COR-L47 (cell line): ENCODE measurements at places on chromosomes 3 and 15.

- DNase-seq = no peak
Observed at GRCh38 chr3:121624147-121624899, 31.1 kb downstream of the FBXO40 start.

- no peak for DNase-seq
Observed at GRCh38 chr3:126460381-126460780, 15.3 kb downstream of the ZXDC start.

- DNase-seq = peak; percentile 52
Observed at GRCh38 chr3:181317508-181317907, 328.0 kb upstream of the DNAJC19 start.

DNA sequence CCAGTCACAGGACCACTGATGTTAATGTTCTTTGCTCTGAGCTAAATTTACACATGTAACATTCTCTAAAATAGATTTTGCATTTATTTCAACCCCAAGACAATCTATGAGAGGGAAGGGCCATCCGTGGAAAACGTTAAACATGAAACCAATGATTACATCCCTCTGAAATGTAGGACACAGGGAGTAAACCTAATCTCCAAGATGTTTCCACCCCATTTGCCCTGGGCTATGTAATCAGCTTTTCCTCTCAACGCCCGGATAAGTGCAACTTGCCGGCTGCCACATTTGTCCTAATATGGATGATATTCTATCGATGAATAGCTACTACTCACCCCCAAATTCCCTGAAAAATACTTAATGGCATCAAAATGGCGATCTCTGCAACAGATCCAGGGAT is 6.4 kb upstream of the FMN1 start:
- no peak for DNase-seq

DNA sequence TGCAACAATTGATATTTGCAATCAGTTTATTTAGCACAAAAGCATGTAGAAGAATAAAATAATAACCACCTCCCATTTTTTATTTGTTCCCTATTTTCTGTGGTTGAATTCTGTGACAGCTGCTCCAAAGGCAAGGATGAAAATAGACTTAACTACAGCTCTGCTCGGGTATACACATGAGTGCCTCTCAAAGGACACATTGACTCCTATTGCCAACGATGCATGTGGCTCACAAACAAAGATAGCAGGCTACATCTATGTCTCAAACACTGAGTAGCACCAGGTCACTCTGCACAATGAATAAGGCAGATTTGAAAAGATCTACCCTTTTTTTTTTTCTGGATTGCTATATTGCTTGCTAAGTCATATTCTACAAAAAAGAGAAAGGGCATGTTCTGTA is 612.9 kb downstream of the ROBO1 start:
- DNase-seq = no peak

- peak; percentile 64 for DNase-seq
Observed at GRCh38 chr3:138187296-138188012, at the start of gene ARMC8. ARMC8 (plus strand) TSS chr3:138187301; CDS start chr3:138187555, 254 bp downstream.

GRCh38 chr3:134092208-134092701 is 62.5 kb upstream of the SLCO2A1 start:
- no peak for DNase-seq

- DNase-seq = peak; percentile 82
Observed at GRCh38 chr3:108406661-108407206, 103.7 kb downstream of the MYH15 start.

- no peak for DNase-seq
Observed at GRCh38 chr15:85312486-85312885, 67.9 kb upstream of the AKAP13 start.

GRCh38 chr15:43390723-43391122 is 19.8 kb downstream of the TUBGCP4 start:
- DNase-seq = no peak

DNA sequence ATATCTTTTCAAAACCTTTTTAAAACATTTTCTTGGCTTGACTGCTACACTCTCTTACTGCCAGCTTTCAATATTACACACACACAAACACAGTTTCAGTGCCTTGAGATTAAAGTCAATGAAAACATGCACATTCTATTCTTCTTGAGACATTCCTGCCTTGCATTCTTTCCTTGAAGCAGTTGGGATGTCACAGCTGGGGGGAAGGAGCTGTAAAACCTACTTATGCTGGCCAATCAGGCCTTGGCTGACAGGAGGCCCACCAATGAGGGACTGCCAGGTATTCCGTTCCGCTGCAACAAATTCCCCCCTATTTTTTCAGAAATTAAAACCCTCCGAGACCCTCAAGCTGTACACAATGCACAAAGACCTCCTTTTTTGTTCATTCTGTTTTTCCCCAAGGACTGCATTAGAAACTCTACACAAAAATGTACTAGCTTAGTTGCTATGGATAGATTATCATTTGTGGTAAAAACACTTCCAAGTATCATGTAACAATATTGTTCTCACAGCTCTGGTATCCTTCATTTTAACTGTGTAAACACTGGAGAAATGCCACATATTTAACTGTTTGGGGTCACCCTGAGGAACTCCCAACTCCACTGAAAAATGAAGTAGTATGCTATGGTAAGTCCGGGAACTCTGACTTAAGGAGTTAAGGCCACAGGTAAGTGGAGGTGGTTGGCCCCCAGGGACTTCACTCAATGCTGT is 18.5 kb downstream of the FSTL1 start:
- no peak for DNase-seq

DNA sequence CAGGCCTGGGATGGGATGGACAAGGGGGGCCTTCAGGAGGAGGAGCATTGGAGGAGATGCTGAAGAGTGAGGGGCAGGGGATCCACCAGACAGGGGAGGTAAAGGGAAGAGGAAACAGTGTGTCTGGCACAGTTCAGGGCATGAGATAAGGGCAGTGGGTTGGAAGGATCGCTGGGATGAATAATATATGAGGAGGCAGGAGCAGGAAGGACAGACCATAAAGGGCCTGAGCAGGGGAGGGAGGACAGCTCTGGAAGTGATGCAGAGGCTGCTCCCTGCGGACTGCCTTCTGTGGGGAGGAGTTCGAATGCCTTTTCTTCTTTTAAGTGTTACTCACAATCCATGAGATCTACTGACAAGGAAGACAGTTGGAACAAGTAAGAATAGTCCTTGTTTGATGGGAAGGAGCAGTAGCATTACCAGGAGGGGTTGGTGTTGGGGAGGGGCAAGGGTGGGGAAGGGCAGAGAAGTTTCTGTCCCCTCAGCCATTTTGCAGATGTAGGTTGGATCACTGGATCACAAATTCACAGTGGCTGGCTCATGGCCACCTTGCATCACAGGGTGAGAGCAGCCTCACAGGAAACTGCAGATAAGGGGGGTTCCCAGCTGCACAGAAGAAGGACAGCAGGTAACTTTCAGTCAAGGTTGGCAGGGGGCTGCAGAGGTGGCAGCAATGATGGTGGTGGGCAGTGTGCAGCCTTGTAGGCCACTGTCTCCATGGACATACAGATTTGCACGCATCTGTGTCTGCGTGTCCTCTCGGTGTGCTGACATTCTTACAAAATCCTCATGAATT is 91.9 kb upstream of the SNRPN start:
- no peak for DNase-seq

GRCh38 chr3:176514297-176514696 is 683.0 kb downstream of the TBL1XR1 start:
- DNase-seq = peak; percentile 16

DNA sequence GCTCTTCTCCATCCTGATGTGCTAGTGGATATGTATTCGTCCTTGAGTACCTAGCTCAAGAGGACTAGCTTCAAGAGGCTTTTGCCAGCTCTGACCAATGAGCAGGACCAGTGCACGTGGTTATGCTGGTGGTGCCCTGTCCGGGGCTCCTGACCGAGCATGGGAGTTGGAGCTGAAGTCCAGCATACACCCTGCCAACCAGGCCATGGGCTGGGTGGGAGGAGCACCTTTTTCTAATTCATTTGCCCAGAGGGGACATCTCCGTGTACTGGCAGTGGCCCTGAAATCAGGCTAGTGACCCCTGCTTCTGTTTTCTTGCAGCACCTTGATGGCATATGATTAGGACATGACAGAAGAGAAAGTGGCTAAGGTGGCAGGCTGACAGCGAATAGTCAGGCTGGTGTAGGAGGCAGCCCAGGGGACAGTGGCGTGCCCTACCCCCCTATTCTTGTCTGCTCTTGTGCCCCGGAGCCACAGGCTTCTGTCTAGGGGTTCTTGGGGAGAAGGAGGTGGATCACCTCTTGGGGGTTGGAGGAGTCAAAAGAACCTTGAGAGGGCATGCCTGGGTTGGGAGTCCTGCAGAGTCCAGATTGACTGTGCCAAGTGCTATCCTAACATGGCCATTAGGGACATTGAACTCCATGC is 16.5 kb downstream of the PODXL2 start:
- DNase-seq = no peak

DNA sequence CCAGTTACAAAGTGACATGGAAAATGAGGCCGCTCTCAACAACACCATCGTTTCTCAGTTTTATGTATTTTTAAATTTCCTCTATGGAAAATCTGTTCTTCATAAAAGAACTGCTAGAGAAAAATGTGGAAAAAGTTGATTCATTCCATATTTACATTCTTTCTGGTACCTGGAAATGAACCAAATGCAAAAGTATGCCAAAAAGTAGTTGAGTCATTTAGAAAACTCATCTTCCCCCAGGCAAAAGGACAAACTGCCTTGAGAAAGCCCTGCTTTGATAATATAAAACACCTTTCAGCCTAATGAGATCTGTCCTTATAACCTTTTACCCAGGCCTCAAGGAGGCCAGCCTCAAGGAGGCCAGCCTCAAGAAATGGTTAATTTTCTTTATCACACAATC is 283.0 kb upstream of the VEPH1 start:
- no peak for DNase-seq

GRCh38 chr3:50545781-50546180 is 21.8 kb downstream of the C3orf18 start:
- no peak for DNase-seq

DNA sequence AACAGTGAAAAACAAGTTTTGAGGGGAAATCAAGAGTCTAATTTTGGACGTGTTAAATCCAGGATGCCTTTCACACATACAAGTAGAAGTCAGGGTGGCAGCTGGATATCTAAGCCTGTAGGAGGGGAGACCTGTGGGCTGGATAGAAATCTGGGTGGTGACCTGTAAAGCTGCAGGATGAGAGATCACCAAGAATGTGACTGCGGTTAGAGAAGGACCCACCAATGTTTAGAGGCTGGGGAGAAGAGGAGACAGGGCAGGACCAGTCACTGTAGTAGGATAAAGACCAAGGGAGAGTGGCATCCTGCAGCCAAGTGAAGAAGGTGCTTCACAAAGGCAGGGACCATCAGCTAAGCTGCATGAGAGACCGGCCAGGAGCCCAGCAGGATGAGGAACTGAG is 36.2 kb downstream of the MRAS start:
- DNase-seq = no peak

DNA sequence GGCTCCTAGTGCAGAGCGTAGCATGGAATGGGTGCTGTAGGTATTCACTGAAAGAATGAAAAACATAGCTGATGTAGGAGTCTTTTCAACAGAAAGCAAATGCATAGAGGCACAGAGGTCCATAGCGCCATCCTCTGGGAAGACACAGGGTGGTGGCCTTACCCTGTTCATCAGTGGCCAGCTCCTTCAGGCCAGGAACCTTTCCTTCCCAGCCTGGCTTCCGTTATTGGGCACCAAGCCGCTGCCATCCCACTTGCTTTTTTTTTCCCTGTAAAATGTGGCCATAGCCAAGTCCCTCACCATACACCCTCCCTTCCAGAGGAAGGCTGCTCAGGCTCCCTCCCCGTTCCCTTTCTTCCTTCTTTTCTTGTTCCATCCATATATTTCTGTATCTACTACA is 118.1 kb downstream of the ZNF621 start:
- DNase-seq = no peak

GRCh38 chr15:99631255-99631654 is 65.5 kb downstream of the MEF2A start:
- DNase-seq = no peak

GRCh38 chr15:39598186-39598850 is 17.4 kb downstream of the THBS1 start:
- DNase-seq = no peak

DNA sequence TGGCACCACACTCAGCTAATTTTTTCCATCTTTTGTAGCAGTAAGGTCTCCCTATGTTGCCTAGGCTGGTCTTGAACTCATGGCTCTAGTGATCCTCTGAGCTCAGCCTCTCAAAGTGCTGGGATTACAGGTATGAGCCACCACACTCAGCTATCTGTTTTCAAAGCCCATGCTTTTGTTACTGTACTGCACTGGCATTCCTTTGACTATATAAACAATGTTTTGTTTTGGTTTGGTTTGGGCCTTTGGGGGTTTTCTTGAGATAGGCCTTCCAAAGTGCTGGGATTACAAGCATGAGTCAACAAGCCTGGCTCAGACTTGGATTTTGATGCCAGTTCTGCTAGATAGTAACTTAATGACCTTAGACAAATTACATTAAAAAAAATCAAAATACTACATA is 89.7 kb upstream of the GK5 start:
- no peak for DNase-seq

- DNase-seq = no peak
Observed at GRCh38 chr3:74624301-74624700, 9.8 kb upstream of the CNTN3 start.
